ENCODE measurements at places on chromosomes 1 and 21.

GRCh38 chr21:28769683-28770082 lies 223.0 kb downstream of the LTN1 start:
- peak overlapping the region; percentile 9 for H3K27ac ChIP-seq
- no peaks in the 10 kb centered on the region for H3K36me3 ChIP-seq
- H3K4me1 ChIP-seq, result no peaks in the 10 kb centered on the region
- no peaks in the 10 kb centered on the region for H3K27me3 ChIP-seq

DNA sequence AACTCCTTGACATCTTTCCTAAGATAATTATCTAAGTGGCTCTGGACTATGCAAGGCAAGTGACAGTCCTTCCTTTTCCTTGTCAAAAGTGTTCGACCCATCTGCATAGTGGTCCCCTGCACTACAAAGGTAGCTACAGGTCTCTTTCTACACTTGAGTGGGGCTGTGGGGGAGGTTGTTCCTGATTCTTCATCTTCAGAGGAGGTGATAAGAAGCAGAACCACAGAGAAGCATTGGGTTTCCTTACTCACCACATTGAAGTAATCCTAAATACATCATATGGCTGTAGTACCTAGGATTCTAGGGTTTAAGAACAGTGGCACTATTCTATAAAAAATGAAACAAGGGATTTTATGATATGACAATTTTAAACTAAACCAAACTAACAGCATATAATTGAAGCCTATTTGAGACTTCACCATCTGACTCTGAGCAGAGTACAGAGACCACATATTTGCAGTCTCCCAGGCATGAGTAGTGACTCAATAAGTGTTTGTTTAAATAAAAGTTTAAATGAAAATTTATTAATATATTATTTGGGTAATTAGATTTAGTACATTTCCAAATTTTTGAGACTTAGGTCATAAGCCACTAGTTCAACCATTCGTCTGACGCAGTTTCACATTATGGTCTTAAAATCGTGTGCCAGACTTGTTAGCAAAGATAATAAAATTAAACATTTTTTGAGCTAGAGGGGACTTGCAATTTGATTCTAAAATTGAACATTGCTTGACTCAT lies 54.9 kb upstream of the NEK7 start:
- no peak for DNase-seq
- H3K4me3 ChIP-seq, result no peak overlapping the region
- H3K36me3 ChIP-seq, result no peaks in the 10 kb centered on the region
- no peaks in the 10 kb centered on the region for H3K4me1 ChIP-seq

GRCh38 chr1:29121516-29121935 lies 2.2 kb downstream of the TMEM200B start:
- H3K27me3 ChIP-seq, result no peaks in the 10 kb centered on the region
- no peak for DNase-seq
- H3K4me1 ChIP-seq, result peaks cover 8% of the 10 kb centered on the region
- H3K4me3 ChIP-seq, result peak overlapping the region; percentile 64

GRCh38 chr1:178496410-178497135 lies at the start of gene CLEC20A:
Gene CLEC20A (minus strand): TSS chr1:178496964. CDS start chr1:178496939, 25 bp downstream.
- no peak for DNase-seq
- no peak within 1 kb of the TSS for H3K27ac ChIP-seq
- no peaks in the 10 kb centered on the region for H3K36me3 ChIP-seq
- no peak within 1 kb of the TSS for H3K4me3 ChIP-seq
- no peaks in the 10 kb centered on the region for H3K4me1 ChIP-seq

- no peak for DNase-seq
- no peaks in the 10 kb centered on the region for H3K36me3 ChIP-seq
- no peak overlapping the region for H3K4me3 ChIP-seq
- H3K27me3 ChIP-seq, result no peaks in the 10 kb centered on the region
- no peaks in the 10 kb centered on the region for H3K4me1 ChIP-seq
- no peak overlapping the region for H3K27ac ChIP-seq
These were observed 15.6 kb downstream of the PCNX2 start for GRCh38 chr1:233279971-233280370.

DNA sequence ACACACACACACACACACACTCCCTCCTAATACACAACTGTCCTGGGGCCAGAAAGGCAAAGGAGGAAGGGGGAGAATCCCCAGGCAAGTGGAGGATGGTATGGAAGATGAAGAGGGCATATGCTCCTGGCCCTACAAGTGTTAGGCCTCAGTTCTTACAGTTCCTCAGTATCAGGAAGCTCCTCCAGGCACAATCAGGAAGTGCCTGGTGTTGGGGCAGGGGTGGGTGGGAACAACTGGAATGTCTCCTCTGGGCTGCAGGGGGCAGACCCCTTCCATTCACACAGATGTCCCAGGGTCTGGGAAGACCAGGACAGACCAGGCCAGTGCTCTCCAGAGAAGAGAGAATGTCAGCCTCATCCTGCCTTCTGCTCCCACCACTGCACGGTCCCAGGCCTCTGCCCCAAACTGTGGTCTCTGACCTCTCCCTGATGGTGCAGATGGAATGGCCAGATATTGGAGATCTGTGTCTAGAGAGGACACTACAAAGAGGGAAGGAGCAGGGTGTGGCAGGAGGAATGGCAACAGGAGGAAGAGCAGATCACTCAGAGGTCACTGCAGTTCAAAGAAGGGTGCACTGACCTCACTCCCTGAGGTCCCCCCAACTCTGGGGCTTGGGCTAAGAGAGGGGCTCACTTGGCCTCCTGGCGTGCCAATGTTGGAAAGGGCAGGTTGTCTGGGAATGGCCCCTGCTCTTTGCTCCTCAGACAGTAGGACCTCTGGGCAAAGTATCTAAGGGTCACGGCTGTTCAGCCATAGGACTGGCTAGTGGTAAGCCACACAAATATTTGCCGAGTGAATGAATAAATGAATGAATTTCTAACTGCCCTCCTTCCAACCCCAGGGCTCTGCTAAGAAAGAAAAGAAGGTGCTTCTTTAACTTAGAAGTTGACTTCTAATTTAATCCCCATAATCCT lies 2.5 kb upstream of the DENND2D start:
- DNase-seq, result no peak
- no peak overlapping the region for H3K4me3 ChIP-seq
- no peaks in the 10 kb centered on the region for H3K36me3 ChIP-seq
- H3K27ac ChIP-seq, result no peak overlapping the region
- no peaks in the 10 kb centered on the region for H3K27me3 ChIP-seq
- peaks cover 16% of the 10 kb centered on the region for H3K4me1 ChIP-seq

GRCh38 chr1:168234846-168235547 lies 9.2 kb downstream of the SFT2D2 start:
- no peaks in the 10 kb centered on the region for H3K27me3 ChIP-seq
- H3K27ac ChIP-seq, result peak overlapping the region; percentile 1
- peaks cover 7% of the 10 kb centered on the region for H3K4me1 ChIP-seq
- DNase-seq, result no peak

DNA sequence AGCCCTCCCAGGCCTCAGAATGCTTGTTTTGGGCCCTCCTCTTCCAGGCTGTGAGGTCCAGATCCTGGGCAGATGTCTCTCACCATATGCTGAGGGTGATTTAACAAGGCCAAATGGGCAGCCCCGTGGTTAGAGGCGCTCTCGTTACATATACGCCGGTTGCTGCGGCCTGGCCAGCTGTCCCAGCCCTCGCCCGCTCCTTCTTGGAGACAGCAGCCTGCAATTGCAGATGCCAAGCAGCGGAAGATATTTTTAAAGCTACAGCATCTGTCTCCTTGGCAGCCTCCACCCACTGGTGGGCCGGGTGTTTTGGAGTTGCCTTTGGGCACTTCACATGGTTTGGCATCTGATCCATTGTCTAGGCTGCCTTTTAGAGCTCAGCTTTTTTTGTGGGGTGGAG lies 178.8 kb upstream of the NFIA start:
- peak overlapping the region; percentile 31 for H3K27ac ChIP-seq
- H3K4me1 ChIP-seq, result peaks cover 12% of the 10 kb centered on the region
- H3K27me3 ChIP-seq, result no peaks in the 10 kb centered on the region
- no peak overlapping the region for H3K4me3 ChIP-seq

- peaks cover 3% of the 10 kb centered on the region for H3K36me3 ChIP-seq
- peak within 1 kb of the TSS; percentile 96 for H3K27ac ChIP-seq
- no peak for DNase-seq
- H3K4me3 ChIP-seq, result peak within 1 kb of the TSS; percentile 55
- H3K27me3 ChIP-seq, result no peaks in the 10 kb centered on the region
These were observed at the start of gene LRRC42 for GRCh38 chr1:53946252-53947171. Gene LRRC42 (plus strand): TSS chr1:53946350. CDS start chr1:53952000, 5,650 bp downstream.

GRCh38 chr1:50326026-50326425 lies 97.2 kb downstream of the DMRTA2 start:
- H3K4me1 ChIP-seq, result no peaks in the 10 kb centered on the region
- no peak for DNase-seq
- no peak overlapping the region for H3K4me3 ChIP-seq

DNA sequence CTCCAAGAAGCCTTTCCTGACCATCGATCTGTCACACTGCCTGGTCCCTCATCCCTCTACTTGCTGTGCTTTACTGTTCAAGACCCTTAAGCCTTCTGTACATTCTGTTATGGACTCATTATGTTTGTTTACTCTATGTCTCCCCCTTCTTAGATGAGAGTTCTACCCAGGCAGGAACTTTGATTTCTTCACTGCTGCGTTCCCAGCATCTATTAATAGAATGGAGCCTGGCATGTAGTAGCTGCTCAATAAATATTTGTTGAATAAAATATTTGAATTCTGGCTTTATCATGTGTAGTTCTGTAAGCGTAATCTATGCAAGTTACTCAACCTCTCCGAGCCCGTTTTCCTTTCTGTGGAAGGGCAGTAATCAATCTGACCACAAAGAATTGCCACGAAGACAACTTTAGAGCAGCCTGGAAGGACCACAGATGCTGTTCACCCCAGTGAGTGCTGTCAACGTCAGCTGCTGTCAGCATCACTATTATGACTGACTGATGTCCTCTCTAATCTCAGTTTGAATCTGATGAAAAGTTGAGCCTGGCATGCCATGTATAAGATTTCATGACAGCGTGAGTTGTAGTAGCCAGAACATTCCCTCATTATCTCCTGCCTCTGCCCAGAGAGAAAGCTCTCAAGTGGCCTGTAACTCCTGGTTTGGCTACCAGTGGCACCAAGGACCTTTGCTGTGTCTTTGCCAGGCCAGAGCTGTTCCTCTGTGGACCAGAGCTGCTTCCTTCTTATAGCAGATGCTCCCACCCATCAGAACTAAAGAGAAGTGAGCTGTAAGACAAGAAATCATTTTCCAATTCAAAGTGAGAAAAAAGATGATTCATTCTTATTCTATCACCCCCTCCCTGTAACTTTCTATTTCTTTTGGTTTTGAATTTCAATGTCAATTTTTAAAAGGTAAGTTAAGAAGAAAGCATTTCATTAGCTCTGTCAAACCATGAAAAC lies 94.5 kb downstream of the PRDM2 start:
- H3K4me1 ChIP-seq, result no peaks in the 10 kb centered on the region
- no peaks in the 10 kb centered on the region for H3K36me3 ChIP-seq
- no peaks in the 10 kb centered on the region for H3K27me3 ChIP-seq
- H3K4me3 ChIP-seq, result no peak overlapping the region
- DNase-seq, result no peak
- H3K27ac ChIP-seq, result no peak overlapping the region

DNA sequence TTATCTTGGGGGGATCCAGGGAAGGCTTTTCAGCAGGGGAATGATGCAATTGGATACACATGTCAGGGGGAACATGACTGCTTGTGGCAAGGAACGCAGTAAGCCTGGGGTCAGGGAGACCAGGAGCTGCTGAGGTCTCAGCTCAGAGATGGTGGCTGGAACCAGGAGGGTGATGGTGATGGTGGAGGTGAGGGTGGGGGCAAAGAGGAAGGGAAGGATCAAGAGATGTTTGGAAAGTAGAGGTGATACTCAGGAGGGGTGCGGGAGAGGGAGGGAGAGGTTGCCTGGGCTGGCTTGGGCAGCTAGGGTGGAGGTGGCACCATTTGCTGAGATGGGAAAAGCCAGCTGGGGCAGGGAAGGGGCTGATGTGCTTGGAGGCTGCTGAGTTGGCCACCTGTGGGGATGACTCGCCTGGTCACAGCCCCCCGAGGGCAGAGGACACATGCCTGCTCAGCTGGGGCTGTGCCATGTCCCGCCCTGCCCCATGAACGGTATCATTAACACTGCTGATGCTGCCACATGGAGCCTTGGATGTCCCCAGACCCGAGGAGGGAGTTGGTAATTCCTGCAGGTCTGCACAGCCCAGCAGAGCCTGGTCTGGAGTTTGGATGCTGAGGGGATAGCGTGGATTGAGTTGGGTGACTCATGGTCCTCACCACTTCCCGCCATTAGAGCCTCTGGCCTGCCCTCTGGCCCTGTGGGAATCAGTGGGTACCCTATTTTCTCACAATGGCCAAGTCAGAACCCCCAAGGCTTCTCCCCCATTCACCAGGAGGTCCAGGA lies 6.3 kb upstream of the PADI1 start:
- no peak overlapping the region for H3K4me3 ChIP-seq
- H3K27me3 ChIP-seq, result no peaks in the 10 kb centered on the region
- DNase-seq, result no peak
- no peaks in the 10 kb centered on the region for H3K36me3 ChIP-seq

- no peaks in the 10 kb centered on the region for H3K36me3 ChIP-seq
- no peak overlapping the region for H3K27ac ChIP-seq
- DNase-seq, result no peak
These were observed 65.2 kb upstream of the MARK1 start for GRCh38 chr1:220462752-220463151.

DNA sequence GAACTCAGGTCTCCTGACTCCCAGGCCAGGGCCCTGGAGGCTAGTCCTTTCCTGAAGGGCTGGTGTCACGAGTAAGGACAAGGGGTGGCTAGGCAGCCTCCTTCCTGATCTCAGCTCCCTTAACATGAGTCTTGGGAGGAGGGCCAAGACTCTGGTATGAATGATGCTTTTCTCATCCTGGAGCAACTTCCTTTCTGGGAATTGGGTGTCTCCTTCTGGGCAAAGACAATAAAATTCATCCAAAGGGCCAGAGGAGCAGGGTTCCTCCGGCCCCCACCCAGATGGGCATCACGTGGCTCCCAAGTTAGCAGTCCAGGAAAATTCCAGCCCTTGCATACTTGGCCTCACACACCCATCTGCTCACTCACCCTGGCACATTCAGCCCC lies at the start of gene FAM167B:
TSS of gene FAM167B (plus strand) at position 335 of the 386 bp plus-strand sequence. CDS start 200 bp downstream, outside the sequence.
- DNase-seq, result no peak
- H3K27ac ChIP-seq, result no peak within 1 kb of the TSS
- no peaks in the 10 kb centered on the region for H3K4me1 ChIP-seq

DNA sequence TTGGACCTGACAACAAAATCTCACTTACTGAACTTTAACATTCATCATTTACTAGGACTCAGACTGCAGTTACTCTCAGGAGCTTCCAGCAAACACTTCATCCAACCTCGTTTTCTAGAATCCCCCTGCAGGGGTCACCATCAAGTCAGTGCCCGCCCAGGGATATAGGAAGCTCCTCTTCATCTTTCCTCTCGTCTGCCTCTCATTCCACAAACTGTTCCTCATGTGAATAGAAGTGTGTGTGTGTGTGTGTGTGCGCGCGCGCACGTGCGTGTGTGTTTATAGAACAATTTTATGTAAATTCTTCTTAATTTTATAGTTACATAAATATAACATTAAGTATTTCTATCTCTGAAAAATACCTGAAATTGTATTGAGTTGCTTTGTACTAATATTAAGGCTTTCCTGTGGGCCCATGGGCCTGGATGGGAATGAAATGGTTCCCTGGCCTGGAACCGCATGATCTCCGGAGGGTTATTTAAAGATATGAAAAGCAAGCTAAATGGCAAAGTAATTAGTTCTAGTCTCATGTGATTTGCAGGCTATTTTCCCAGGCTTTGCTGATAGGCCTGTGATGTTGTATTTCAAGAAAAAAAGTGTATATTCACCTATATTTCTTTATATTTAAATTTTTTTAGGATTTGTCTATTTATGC lies 21.7 kb upstream of the ABCD3 start:
- H3K27ac ChIP-seq, result no peak overlapping the region
- no peak overlapping the region for H3K4me3 ChIP-seq
- H3K4me1 ChIP-seq, result no peaks in the 10 kb centered on the region
- DNase-seq, result no peak
- H3K36me3 ChIP-seq, result no peaks in the 10 kb centered on the region
- H3K27me3 ChIP-seq, result no peaks in the 10 kb centered on the region

GRCh38 chr1:223245983-223246382 lies 102.9 kb upstream of the TLR5 start:
- H3K27ac ChIP-seq, result no peak overlapping the region
- H3K27me3 ChIP-seq, result no peaks in the 10 kb centered on the region
- no peaks in the 10 kb centered on the region for H3K36me3 ChIP-seq
- DNase-seq, result no peak
- H3K4me1 ChIP-seq, result no peaks in the 10 kb centered on the region
- no peak overlapping the region for H3K4me3 ChIP-seq
